CD4-positive, alpha-beta T cell treated with Interleukin-15 for 4 hours (primary cell): ENCODE measurements at places on chromosomes 4 and X.

DNA sequence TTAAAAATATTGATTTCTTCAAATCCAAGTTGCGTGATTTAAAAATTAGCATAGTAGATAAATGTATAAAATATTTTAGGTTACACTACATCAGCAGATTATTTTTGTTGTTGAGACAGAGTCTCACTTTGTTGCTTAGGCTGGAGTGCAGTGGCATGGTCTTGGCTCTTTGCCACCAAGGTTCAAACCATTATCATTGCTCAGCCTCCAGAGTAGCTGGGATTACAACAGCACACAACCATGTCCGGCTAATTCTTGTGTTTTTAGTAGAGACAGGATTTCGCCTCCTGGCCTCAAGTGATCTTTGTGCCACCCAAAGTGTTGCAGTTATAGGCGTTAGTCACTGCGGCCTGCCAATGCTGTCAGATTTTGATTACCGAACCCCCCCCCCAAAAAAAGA lies 1390.5 kb upstream of the TENM3 start:
- no peak for DNase-seq

GRCh38 chr4:23245203-23245832 lies 552.6 kb downstream of the GBA3 start:
- DNase-seq = no peak

DNA sequence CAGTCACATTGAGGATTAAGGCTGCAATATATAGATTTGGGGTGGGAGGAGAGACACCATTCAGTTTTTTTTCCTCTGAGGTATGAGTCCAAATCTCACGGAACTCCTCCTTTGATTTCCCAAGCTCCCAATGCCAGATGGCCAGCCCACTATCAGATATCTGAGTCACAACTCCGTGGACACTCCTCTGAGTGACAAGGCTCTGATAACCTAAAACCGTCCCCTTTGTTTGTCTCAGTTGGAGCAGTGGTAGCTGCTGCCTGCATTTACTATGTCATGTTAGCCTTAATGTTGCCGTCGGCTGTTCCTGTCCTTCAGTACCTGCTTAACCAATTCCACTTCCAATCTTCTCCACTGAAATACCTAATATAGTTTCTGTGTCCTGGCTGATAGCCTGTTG lies 107.3 kb downstream of the DTHD1 start:
- no peak for DNase-seq

GRCh38 chr4:110678517-110679227 lies 55.8 kb upstream of the PITX2 start:
- no peak for DNase-seq

- DNase-seq = no peak
These were observed 580.8 kb upstream of the FTHL17 start for GRCh38 chrX:31652650-31653049.

DNA sequence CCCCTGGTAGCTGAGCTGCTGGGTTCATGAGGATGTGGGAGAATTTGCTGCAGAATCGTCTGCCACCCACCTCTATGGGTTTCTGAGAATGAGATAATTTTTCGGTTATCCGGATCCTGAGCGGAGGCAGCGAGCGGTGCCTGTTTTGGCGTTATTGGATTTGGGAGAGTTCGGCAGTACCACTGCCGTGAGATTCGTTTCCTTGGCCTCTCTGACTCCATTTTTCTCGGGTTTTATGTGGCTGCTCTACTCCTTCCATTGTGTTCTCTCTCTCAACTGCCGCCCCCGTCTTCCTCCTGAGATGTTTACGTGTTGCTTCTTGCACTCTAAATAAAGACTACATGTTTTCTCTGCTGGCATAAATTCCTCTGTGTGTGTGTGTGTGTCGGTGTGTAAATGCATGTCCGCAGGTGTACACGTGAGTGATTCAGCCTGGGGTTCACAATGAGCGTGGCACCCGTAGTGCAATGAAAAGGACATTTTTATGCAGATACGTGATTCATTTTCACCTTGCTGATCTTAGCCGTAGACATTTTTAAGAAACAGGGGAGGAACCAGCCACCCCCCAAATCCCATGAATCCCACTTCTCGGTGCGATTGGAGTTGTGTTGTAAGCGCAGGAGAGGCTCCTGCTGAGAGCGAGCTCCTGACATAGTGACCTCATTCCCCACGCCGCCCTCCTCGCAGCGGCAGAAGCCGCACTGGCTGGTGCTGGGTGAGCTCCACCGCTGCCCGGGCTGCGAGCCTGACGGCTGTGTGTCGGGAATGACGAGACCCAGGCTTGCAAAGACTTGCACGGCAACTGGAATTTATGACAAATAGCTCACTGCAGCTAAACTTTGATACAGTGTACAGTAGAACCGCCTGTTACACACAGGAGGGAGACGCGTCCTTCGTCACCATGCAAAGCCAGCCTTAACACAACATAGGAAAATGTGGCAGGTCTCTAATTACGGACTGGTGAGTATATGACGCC lies 82.2 kb downstream of the STOX2 start:
- DNase-seq = no peak

GRCh38 chrX:110699109-110699508 lies 96.5 kb downstream of the CHRDL1 start:
- no peak for DNase-seq

GRCh38 chr4:99205153-99205979 lies 13.7 kb downstream of the ADH6 start:
- DNase-seq = no peak

GRCh38 chr4:78710536-78710935 lies 65.6 kb upstream of the BMP2K start:
- no peak for DNase-seq

DNA sequence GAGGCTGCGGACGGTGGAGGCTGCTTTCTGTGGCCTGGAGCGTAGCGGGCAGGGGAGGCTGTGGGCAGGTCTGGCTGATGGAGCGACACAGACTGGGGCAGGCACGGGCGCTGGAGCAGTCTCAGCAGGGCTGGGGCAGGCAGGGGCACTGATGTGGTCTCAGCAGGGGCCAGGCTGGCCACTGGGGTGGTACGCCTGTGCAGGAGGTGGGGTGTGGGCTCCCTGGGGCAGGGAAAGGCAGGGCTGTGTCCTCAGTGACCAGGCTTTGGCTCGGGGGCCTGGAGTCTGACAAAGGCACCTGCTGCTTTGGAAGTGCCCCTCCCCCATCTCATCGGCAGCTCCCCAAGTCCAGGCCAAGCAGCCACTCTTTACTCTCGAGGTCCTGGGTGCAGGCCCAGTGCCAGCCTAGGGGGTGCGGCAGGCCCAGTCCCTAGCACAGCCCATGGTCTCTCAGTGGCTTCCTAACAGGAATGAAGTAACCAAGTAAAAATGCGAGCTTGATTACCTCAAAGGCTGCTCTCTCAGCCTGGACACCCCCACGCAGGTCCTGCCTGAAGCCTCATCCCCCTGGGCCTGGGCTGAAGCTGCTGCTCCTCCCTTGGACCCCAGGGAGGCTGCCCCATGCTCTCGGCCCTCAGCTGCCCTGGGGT lies 55.5 kb downstream of the ADRA2C start:
- no peak for DNase-seq

- DNase-seq = no peak
These were observed 24.3 kb upstream of the PGM2 start for GRCh38 chr4:37802068-37802666.

DNA sequence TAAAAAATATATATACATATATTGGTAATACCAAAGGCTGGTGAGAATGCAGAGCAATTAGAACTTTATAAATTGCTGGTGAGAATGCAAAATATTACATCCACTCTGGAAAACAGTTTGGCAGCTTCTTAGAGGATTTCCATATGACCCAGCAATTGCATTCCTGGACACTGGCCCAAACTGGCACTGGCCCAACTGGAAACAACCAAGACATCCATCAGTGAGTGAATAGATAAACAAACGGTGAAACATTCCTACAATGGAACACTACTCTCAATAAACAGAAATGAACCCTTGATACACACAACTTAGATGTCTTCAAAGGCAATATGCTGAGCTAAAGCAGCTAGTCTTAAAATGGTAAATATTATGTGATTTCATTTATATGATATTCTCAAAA lies 524.2 kb downstream of the IQCM start:
- DNase-seq = no peak

DNA sequence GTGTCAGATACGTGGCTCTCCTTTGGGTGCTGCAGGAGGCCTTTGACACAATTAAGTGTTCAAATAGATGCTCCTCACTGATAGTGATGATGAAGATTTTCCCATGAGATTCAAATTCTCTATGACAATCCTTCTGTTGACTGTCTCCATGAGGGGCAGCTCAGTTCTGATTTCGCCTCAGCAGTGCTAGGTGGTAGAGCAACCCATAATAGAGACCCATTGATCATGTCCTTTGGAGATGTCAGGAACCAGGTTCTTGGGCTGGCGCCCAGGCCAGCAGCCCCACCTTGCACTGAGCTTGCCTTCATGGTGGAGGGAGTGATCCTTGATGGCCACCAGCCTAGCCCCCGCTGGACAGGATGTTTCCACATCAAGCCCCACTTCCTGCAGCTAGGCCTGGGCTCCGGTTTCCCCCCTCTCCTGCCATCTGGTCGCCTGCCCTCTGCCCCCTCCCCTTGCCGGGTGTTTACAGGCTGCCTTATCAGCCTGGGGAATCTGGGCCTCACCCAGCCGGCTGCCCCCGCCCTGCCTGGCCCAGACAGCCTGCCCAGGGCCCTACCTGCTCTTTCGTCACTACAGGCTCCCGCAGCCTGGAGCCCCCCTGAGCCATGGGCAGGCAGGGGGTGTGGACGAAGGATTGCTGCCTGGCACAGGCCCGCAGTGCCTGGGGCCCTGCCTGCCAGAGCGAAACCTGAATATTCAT lies 12.6 kb downstream of the ELF4 start:
- DNase-seq = no peak

GRCh38 chrX:46587158-46587557 lies 13.6 kb downstream of the CHST7 start:
- no peak for DNase-seq

DNA sequence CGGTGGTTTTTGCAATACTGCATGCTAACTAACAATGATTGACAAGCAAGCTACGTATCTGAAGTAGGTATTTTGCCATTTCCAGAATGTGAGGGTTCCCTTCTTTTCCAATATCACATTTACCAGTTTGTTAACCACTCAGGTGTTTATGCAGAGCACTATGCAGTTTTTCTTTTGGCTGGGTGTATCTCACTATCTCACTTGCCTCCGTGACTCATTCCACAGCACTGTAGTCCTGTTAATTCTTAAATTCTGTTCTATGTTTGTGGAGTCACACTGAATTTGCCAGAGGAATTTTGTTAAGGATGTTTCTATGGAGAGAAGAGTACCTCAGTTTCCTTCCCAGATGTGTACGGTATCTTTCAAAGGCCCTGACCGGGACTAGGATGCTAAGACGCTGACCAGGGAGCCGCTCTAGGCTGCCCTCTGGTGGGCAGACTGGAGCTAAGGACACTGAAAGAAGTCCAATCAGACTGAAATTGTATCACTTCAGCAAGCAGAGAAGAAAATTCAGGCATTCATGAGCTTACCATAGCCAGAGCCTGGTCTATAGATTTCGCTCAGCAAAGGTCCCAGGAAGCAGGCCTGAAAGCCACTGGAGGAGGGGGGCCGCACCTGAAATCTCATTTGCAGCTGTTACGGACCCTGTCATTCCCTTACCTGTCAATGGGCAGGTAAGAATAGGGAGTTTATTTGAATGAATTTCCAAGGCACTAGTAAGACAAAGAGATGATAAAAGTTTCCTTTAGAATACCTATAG lies 388.4 kb upstream of the SPOCK3 start:
- no peak for DNase-seq

GRCh38 chrX:13254870-13255269 lies 65.0 kb downstream of the ATXN3L start:
- no peak for DNase-seq

- no peak for DNase-seq
These were observed 2.2 kb downstream of the NEXMIF start for GRCh38 chrX:74922922-74923543.

- DNase-seq = no peak
These were observed 34.0 kb upstream of the TBC1D9 start for GRCh38 chr4:140790171-140790570.

DNA sequence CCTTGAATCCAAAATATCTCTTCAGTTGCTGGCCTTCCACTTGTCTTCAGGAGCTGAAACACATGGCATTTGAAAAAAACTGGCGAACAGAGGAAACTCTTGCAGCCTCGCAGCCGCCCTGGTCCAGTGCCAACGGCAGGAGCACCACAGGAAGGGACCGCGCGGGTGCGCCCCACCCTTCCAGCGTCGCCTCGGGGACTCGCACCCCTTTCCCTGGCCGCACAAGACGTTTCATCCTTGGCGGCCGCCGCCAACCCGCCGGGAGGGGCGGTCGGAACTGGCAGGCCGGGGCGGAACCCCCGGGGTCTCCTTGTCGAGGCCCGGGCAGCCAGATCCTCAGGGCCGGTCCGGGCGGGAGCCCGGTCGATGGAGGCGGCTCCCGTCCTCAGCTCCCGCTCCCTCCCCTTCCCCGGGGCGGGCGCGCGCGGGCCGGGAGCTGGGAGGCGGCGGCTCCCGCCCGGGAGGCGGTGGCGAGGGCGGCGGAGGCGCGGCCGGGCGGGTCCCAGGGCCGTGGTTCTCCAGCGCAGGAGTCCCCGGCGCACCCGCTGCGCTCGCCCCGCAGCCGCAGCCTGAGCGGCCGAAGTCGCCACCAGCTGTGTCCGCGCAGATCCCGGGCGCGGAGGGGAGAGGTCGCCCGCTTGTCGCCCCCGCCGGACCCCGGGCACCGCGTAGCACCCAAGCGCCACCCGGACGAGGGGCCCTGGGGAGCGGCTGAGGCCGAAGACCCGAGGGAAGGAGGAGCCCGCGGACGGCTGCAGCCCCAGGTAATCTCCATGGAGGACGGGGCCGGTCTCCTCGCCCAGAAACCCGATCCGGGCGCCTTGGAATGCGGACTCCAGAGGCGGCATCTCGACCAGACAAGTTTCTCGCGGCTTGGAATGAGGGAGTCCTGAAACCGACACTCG lies 886 bp upstream of the NDST3 start:
- no peak for DNase-seq
